T-cell (primary cell): ENCODE measurements at places on chromosomes 7 and 10.

GRCh38 chr7:83162402-83163256 is at the start of gene PCLO:
PCLO (minus strand) TSS chr7:83162884; CDS start chr7:83162592, 292 bp downstream.
- peaks cover 4% of the 10 kb centered on the region for H3K4me1 ChIP-seq
- H3K27ac ChIP-seq, result no peak within 1 kb of the TSS
- peaks cover 9% of the 10 kb centered on the region for H3K27me3 ChIP-seq

GRCh38 chr10:110387983-110388686 is 83.4 kb upstream of the SMNDC1 start:
- H3K27me3 ChIP-seq, result peaks cover 1% of the 10 kb centered on the region
- H3K27ac ChIP-seq, result no peak overlapping the region
- no peaks in the 10 kb centered on the region for H3K36me3 ChIP-seq
- no peak overlapping the region for H3K4me3 ChIP-seq
- DNase-seq, result no peak

- no peaks in the 10 kb centered on the region for H3K4me1 ChIP-seq
- no peak overlapping the region for H3K4me3 ChIP-seq
- no peak for DNase-seq
These were observed 61.9 kb downstream of the COL13A1 start for GRCh38 chr10:69863580-69863979.

- DNase-seq, result no peak
- H3K27me3 ChIP-seq, result no peaks in the 10 kb centered on the region
- H3K27ac ChIP-seq, result no peak overlapping the region
- H3K36me3 ChIP-seq, result no peaks in the 10 kb centered on the region
- H3K4me3 ChIP-seq, result no peak overlapping the region
- peaks cover 4% of the 10 kb centered on the region for H3K4me1 ChIP-seq
These were observed 180.9 kb downstream of the ANK3 start for GRCh38 chr10:60208676-60209269.

DNA sequence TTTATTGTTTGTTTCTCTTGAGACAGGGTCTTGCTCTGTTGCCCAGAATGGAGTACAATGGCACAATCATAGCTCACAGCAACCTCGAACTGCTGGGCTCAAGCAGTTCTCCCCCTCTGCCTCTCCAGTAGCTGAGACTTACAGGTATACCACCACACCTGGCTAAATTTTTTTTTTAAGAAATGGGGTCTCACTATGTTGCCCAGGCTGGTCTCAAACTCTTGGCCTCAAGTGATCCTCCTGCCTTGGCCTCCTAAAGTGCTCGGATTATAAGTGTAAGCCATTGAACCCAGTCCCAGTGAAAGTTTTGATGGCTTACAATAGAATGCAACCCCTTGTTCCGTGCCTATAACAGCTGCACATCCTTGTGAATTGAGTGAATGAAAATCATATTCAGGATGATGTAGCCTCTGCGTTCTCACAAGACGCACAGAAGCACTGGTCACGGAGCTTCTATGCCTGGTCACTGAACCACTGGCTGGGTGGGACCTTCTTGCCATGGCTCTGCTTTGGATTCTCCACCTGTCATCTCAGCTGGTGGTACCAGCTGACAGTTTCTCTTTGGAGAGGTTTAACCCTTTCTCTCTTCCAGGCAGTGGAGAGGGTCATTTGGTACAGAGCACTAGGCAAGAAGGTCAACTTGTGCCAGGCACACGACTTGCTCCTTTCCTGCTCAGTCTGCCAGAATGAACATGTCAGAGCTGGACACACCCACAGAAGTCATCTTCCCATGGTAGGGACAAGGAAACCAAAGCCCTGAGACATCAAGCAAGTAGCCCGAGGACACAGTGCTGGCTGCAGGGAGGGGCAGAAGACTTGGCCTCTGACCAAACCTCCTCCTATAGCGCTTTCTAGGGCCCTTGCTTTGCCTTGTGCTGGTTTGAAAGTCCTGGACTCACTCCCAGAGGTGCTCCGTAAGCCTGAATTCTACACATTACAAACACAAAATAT is 89.6 kb downstream of the ATXN7L1 start:
- no peaks in the 10 kb centered on the region for H3K4me1 ChIP-seq
- no peak overlapping the region for H3K4me3 ChIP-seq
- no peaks in the 10 kb centered on the region for H3K27me3 ChIP-seq
